ENCODE measurements at places on chromosomes 4 and X. TPM values are rescaled to one million over a fixed set of nuclear protein-coding genes. Genes with fewer than 3 reads are reported as not detected.

GRCh38 chr4:78439328-78439727 is 112.2 kb upstream of the ANXA3 start:
- peak; percentile 6 for DNase-seq
- H3K4me1 ChIP-seq = peaks cover 15% of the 10 kb centered on the region
- peaks cover 5% of the 10 kb centered on the region for H3K36me3 ChIP-seq
- no peaks in the 10 kb centered on the region for H3K27me3 ChIP-seq
- no peak overlapping the region for H3K4me3 ChIP-seq

- peak overlapping the region; percentile 62 for H3K4me3 ChIP-seq
- no peaks in the 10 kb centered on the region for H3K4me1 ChIP-seq
- no peak overlapping the region for H3K27ac ChIP-seq
- peaks cover 8% of the 10 kb centered on the region for H3K27me3 ChIP-seq
- no peak for DNase-seq
- no peaks in the 10 kb centered on the region for H3K36me3 ChIP-seq
Observed at GRCh38 chr4:48489683-48490011, 405 bp upstream of the ZAR1 start.

- no peak overlapping the region for H3K4me3 ChIP-seq
- DNase-seq = no peak
Observed at GRCh38 chr4:112426416-112426815, 89.6 kb downstream of the NEUROG2 start.

DNA sequence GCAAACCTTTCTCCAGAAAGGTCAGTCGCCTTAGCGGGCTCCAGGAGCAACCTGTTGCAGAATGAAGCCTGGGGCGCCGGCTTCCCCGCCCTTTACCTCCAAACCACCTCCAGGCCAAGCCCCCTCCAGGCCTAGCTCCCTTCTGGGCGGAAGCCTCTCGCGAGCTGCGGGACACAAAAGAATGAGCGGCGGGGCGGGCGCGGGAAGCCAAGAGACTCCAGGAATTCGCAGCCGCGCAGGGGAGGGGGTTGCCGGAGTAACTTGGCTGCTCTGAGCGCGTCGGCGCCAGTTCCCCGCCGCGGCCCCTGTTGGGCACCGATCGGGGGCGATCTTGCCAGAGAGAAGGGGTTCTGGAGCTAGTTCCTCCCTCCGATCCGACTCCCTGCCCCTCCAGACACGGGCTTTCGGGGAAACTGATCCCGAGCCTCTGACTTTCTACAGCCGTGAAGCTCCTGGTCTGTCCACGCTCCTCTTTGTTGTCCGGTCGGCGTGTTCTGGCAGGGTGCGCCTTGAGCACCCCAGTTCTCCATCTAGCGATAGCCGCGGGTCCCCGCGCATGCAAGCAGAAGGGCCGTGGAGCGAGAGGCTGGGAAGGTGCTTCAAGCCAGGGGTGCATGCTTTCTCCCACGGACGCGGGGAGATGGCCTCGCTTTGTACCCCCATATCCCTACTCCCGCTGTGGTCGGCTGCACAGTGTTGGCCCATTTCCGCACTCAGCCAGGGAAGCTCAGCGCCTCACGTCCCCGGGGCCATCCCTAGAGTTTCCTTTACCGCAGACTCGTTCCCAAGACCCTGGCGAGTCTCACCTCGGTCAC is 1.2 kb downstream of the PROM1 start:
- H3K36me3 ChIP-seq = peaks cover 28% of the 10 kb centered on the region
- peak; percentile 37 for DNase-seq
- H3K27ac ChIP-seq = peak overlapping the region; percentile 50
- peak overlapping the region; percentile 82 for H3K4me3 ChIP-seq
- peaks cover 18% of the 10 kb centered on the region for H3K27me3 ChIP-seq

- DNase-seq = no peak
- no peak overlapping the region for H3K27ac ChIP-seq
- H3K4me1 ChIP-seq = no peaks in the 10 kb centered on the region
- H3K36me3 ChIP-seq = no peaks in the 10 kb centered on the region
- no peaks in the 10 kb centered on the region for H3K27me3 ChIP-seq
Observed at GRCh38 chr4:120886191-120886590, 36.3 kb downstream of the PRDM5 start.

The ADH4 gene
- total RNA-seq = not detected

The SLC10A6 gene
- total RNA-seq = not detected

The UBA1 gene
- 234 TPM for total RNA-seq

The ATP2B3 gene
- not detected for total RNA-seq

The RIBC1 gene
- 1.2 TPM for total RNA-seq

The SPANXN3 gene
- not detected for total RNA-seq
